Activated CD4-positive, alpha-beta T cell treated with anti-CD3 and anti-CD28 coated beads, Interleukin-2, amount 50 U/mL, for 16 hours (primary cell): ENCODE measurements at places on chromosomes 2 and 18.

GRCh38 chr2:2639251-2640139, 308.4 kb upstream of the MYT1L start:
- no peak for DNase-seq

DNA sequence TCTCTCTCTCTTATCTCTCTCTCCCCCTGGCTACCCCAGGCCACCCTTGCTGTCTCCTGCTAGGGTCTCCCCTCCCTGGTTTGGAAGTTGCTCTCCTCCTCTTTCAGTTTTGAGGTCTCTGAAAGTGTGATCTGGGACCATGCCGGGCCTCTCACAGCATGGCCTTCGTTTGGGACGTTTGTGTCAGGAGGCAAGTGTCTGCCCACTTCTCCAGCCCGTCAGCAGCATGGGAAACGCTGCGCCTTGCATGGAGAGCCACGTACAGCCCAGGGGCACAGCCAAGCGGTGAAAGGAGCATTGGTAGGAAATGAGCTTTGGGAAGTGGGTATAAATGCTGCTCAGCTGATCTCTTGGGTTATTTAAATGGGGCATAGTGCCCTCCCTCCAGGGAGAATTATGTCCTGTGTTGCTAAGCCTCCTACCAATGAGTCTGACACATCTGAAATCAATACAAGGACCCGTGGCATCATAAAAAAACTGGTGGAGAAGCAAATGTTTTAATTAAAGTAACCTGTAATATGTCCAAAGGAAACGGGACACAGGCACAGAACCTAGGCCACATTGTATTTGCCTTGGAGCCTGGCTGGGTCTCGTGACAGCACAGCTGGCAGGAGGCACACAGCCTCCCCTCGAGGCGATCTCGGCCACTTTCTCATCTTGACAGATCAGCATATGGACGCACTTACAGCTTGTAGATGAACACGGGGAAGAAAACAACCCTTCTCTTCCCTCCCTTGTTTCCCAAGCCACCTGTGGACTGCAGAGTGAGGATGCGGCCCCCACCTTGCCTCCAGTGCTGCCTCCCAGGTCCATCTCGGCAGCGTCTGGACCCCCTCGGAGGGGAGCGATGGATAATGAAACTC, 72.7 kb downstream of the SH3RF3 start:
- DNase-seq = no peak

GRCh38 chr2:99974682-99975375, 167.6 kb downstream of the AFF3 start:
- DNase-seq = no peak

- DNase-seq = no peak
Measured at GRCh38 chr2:6526093-6526824, 339.4 kb downstream of the CMPK2 start.

GRCh38 chr18:35811896-35812295, 160.6 kb upstream of the RMP24 start:
- no peak for DNase-seq

- no peak for DNase-seq
Measured at GRCh38 chr2:58063641-58064040, 17.0 kb downstream of the VRK2 start.

GRCh38 chr2:215831296-215831913, 181.9 kb downstream of the MREG start:
- DNase-seq = peak; percentile 34

DNA sequence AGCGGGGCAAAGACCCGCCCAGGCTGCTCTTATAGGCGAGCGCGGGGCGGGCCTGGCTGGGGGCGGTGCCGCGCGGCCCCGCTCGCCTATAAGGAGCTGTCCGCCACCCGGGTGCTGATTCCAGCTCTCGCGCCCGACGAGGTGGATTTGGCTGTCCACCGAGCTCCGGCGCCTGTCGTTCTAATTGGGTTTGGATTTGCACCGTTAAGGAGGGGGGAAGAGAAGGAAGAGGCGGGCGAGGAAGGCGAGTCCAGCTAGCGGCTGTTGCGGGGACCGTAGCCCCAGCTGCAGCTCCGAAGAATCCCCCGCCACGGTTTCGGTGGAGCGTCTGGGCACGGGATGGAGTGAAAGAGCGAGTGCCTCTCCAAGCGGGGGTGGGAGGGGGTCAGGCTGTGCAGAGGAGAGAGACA, at the start of gene CNTNAP5:
Gene CNTNAP5 (plus strand): TSS at position 117 of the 410 bp plus-strand sequence. CDS start 364 bp downstream, outside the sequence.
- DNase-seq = peak; percentile 6

DNA sequence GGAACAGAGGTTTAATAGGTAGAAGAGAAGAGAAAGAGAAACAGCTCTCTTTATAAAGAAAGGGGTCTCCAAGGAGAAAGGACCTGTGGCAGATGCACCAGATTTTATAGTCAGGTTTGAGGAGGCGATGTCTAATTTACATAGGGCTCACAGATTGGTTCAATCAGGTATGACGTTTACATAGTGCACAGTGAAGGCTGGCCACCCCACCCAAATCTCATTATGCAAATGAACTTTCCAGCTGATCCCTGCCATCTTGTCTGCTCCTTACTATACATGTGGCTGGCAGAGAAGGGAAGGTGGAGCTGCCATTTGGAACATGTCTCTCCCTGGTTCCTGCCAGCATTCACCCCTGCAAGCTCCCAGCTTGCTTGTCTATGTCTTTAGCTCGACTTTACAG, 557.8 kb downstream of the SUCLG1 start:
- no peak for DNase-seq

DNA sequence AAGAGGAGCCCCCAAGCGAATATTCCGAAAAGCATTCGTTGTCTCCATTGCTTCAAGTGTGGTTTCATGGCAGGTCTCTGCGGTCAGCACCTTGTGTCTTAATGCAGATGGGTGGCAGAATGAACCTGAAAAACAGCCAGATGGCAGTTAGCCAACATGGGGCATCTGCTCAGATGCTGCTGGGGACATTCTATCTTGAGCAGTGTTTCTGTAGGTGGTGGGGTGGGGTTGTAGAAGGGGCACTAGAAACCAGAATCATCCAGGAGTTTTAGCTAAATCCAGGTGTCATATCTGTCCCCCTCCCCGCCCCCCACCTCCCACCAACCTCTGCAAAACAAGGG, 42.1 kb downstream of the ST6GAL2 start:
- no peak for DNase-seq

DNA sequence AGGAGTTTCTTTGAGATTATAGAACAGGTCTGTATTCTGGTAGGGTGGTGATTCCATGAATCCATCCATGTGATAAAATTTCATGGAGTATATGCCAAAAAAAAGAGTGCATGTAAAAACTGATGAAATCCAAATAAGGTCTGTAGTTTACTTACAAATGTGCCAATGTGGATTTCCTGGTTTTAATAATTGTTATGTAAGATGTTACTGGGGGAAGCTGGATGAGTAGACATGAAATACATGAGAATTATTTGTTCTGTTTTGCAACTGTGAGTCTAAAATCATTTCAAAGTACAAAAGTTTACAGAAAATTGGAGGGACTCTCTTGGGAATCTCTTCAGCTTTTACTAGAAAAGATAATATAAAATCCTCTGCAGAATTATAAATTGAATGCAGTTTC, 23.7 kb upstream of the TMEM214 start:
- DNase-seq = no peak

DNA sequence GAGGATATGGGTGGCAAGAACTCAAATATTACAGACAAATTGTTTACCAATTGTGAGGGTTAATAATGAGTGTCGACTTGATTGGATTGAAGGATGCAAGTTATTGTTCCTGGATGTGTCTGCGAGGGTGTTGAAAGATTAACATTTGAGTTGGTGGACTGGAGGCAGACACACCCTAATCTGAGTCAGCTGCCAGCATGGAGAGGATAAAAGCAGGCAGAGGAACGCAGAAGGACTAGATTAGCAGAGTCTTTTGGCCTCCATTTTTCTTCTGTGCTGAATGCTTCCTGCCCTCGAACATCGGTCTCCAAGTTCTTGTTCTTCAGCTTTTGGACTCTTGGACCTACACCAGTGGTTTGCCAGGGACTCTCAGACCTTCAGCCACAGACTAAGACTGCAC, 1503.7 kb downstream of the LRP1B start:
- no peak for DNase-seq

GRCh38 chr2:61988462-61989366, 83.2 kb downstream of the COMMD1 start:
- DNase-seq = no peak

- DNase-seq = no peak
Measured at GRCh38 chr2:181025004-181025403, 44.6 kb downstream of the UBE2E3 start.

DNA sequence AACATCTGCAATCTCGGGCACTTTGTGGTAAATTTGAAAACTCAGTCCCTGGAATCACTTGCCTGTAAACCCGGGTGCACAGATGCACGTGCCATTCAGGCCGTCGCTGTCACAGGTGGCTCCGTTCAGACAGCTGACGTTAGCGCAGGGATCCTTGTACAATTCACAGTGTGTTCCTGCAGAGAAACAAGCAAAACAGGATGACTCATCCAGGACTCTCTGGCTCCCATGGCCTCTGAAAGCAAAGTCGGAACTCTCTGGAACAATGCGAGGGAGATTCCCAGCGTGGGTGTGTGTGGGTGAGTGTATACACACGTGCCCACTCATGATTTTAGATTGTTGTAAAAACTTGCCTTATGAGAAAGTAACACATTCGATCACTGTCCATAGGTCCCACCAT, 136.1 kb upstream of the PID1 start:
- DNase-seq = no peak

GRCh38 chr2:634636-635388, 42.4 kb downstream of the TMEM18 start:
- no peak for DNase-seq

GRCh38 chr18:63879709-63880108, 7.8 kb upstream of the SERPINB2 start:
- no peak for DNase-seq

DNA sequence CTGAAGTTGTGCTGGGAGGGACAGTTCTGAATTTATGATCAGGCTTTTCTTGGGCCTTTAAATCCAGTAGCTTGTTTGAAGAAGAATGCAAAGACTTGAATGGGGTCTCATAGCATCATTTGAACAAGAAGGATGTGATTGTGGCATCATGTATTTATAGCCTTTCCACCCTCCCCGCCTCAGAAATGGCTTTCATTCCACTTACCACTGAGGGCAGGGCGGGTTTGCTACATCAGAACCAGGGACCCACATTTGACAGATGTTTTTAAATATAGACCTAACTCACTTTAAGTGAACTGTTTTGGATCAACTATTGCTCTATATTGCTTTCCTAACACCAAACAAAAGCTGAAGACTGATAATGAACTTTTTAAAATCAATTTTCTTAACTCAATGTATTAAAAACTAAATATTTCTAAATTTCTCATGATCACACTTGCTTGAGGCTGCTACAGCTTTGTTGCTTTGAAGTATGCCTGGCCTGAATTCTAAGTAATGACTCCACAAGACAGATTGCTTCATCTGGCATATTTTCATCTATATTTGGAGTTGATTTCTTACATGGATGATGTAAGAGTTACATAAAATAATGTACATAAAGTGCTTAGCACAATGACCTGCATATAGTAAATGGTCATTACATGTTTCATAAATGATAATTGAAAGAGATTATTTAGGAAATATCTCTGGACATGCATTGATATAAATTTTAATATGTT, 1552.9 kb upstream of the SLC39A10 start:
- DNase-seq = no peak

- DNase-seq = no peak
Measured at GRCh38 chr2:127576433-127577207, 41.1 kb downstream of the MYO7B start.

GRCh38 chr2:42127425-42128424, 41.4 kb upstream of the EML4 start:
- no peak for DNase-seq

DNA sequence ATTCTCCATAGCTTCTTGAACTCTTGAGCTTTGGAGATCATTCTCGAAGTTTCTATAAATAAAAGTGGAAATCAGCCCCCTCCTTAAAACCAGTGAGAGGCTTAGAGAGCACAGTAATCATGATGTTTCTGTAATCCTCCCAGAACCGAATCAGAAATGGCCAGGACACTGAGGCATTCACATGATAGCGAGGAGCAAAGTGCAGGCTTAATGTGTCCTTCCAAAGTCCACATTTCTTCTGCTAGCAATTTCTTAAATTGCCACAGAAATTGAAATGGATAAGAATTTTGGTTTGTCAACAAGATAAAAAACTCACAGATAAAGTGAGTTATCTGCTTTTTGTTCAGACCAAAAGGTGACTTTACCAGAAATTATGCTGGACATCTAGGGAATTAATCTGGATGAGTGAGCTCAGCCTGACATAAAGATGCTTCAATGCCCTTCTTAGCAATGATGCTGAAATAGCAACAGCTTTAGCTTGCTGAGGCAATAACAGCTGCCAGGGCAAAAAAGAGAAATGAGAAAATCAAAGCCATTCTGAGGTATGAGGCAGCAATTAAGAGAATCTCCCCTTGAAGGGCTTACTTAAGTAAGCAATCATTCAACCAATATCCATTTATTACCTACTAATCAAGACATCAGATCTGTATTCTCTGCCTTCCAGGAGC, 82.4 kb upstream of the PHLPP1 start:
- no peak for DNase-seq

DNA sequence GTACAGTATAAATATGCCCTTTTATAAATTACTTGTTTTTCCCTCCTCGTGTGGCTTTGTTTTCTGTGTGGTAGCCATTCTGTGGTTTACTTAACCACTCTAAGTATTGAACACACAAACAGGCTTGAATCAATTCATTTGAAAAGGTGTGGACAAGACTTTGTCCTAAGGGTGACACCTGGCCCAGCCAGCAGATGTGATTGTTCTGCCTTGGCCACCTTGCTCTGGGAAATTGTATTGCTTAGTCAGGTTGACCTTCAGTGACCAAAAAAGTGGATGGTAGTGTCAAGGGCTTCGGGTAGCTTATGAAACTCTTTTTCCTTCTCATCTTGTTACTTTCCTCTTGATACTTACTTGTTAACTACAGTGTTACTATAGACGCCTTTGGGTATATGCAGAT, 61.9 kb downstream of the DGKD start:
- DNase-seq = no peak

DNA sequence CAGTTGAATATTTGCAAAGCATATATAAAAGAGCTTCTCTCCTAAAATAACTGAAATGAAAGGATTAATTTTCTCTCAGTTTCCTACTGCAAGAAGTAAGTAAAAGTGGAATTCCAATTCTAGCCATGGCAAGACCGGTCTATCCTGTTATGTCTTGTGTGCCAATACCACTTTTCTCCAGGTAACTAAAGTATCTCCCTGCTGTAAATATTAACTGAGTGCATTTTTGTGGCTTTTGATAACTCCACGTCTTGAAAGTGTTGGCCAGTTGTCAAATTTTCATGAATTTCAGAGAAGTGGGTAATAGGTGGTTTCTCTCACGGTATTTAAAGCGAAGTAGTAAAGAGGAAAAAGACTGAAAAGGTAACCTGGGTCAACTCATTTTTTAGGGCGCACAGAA, 225.9 kb downstream of the NEDD4L start:
- DNase-seq = no peak

DNA sequence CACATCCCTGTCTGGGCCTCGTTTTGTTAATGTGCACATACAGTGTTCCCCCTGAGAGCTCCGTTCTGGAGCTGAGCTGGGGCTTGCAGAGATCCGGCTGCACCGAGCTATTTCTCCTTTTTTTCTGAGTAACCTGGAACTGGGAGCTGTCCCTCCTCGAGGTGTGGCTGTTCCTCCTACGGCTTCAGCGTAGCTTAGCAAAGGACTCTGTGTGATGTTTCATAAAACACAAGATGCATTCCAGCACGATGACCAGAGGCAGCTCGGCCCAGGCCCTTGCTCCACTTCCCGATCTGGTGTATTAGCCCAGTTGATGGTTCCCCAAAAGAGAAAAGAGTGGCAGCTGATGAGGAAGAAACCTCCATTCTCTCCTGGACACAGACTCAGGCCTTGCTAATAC, 103.0 kb downstream of the FAM210A start:
- DNase-seq = no peak

- DNase-seq = no peak
Measured at GRCh38 chr18:37483984-37484819, 81.4 kb downstream of the CELF4 start.
